ENCODE measurements at places on chromosomes 5 and 9. TPM values are rescaled to one million over a fixed set of nuclear protein-coding genes. Genes with fewer than 3 reads are reported as not detected.

Gene ITGA1
- total RNA-seq = 157 TPM

Gene LCN1
- 0.20 TPM for total RNA-seq

Gene PCDHGA9
- total RNA-seq = 5.5 TPM

Gene PCAT7
- total RNA-seq = not detected

Gene TEK
- total RNA-seq = 15.5 TPM

Gene CDC14B
- 19.8 TPM for total RNA-seq

Gene EPB41L4A
- total RNA-seq = 7.3 TPM

Gene FAM153A
- total RNA-seq = 0.10 TPM

Gene MCIDAS
- not detected for total RNA-seq

Gene ANKRD31
- total RNA-seq = under 0.01 TPM

Gene LCN2
- total RNA-seq = not detected

Gene SLC38A9
- 24.6 TPM for total RNA-seq

Gene STXBP1
- 46.2 TPM for total RNA-seq

Gene NREP
- 92.4 TPM for total RNA-seq

Gene RETREG1
- total RNA-seq = 2.4 TPM

Gene GLIPR2
- total RNA-seq = 18.8 TPM

Gene RAB3C
- not detected for total RNA-seq

Gene SNCAIP
- total RNA-seq = 0.13 TPM

Gene C5
- total RNA-seq = 5.3 TPM

Gene FCN2
- not detected for total RNA-seq

Gene TAF1L
- under 0.01 TPM for total RNA-seq

Gene GPR151
- total RNA-seq = not detected

Gene SPINK1
- total RNA-seq = 0.66 TPM

Gene SH3RF2
- 13.1 TPM for total RNA-seq

Gene CNTFR
- not detected for total RNA-seq

Gene IFNA2
- total RNA-seq = not detected

Gene TRIM36
- total RNA-seq = 0.13 TPM

Gene TUSC1
- total RNA-seq = 9.4 TPM

Gene TMEM215
- not detected for total RNA-seq

Gene SLC36A3
- not detected for total RNA-seq

Gene ASTN2
- 12.0 TPM for total RNA-seq

Gene RFX3
- total RNA-seq = 5.4 TPM

Gene ARRDC1
- total RNA-seq = 13.4 TPM

Gene KCNN2
- 0.17 TPM for total RNA-seq

Gene SGCD
- total RNA-seq = 2.5 TPM

Gene PIGO
- 18.8 TPM for total RNA-seq

Gene LVRN
- 0.36 TPM for total RNA-seq

Gene BTNL8
- total RNA-seq = not detected

Gene TAF11L5
- total RNA-seq = not detected

Gene GPR150
- 0.40 TPM for total RNA-seq

Gene PCDHGB4
- total RNA-seq = 26.1 TPM

Gene UBAP1
- total RNA-seq = 32.2 TPM

Gene HNRNPH1
- 475 TPM for total RNA-seq

Gene ANKRD55
- total RNA-seq = not detected

Gene IL4
- total RNA-seq = not detected

Gene SLCO6A1
- not detected for total RNA-seq

Gene PCDHB3
- total RNA-seq = 0.79 TPM

Gene RNF38
- total RNA-seq = 13.6 TPM

Gene FOXD4
- total RNA-seq = 0.13 TPM

Gene PAEP
- not detected for total RNA-seq

Measured in smooth muscle cell of the pulmonary artery (primary cell).